ENCODE measurements at places on chromosomes 3 and 15. TPM values are rescaled to one million over a fixed set of nuclear protein-coding genes. Genes with fewer than 3 reads are reported as not detected.

GRCh38 chr3:195447201-195447600 is 4.4 kb upstream of the ACAP2 start:
- no peak for DNase-seq

- DNase-seq = no peak
These were observed 102.8 kb downstream of the PEX5L start for GRCh38 chr3:179933914-179934313.

The ATP2B2 gene
- total RNA-seq = not detected

DNA sequence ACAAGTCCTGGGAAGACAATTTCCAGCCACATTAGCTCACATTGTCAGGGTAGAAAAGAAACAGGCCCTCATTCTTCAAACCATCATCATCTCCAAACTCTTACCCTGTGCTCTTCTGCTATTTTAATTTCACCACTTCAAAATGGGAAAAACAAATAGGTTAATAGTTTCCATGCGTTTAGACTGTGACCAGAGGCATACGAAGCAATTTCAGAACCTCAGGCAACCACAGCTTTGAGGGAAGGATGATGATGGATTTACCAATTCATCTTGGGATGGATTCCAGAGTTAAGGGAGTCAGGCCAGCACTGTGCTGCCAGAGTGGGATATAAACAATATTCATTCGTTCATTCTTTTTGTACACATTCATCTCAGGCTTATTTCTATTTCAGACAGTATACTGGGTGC is 307.8 kb upstream of the TPRG1 start:
- no peak for DNase-seq

The SH2D7 gene
- not detected for total RNA-seq

The ALDH1A3 gene
- 27.1 TPM for total RNA-seq

DNA sequence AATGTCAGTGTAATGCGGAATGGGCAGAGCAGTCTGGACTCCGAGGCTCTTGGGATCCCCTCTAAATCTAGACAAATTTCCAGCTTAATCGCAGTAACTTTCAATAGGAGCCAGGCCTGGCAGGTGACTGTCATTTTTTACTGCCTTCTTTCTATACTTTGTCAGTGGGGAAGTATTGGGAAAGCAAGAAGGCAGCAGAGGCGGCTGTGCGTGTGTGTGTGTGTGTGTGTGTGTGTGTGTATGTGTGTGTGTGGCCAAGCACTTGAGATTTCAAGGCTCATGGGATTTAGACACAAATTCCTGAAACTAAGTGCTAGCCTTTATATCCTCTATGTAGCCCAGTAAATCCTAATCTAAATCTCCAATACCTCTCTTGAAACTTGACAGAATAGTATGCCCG is 49.3 kb upstream of the ANKRD34C start:
- DNase-seq = no peak

The HTD2 gene
- 8.1 TPM for total RNA-seq

DNA sequence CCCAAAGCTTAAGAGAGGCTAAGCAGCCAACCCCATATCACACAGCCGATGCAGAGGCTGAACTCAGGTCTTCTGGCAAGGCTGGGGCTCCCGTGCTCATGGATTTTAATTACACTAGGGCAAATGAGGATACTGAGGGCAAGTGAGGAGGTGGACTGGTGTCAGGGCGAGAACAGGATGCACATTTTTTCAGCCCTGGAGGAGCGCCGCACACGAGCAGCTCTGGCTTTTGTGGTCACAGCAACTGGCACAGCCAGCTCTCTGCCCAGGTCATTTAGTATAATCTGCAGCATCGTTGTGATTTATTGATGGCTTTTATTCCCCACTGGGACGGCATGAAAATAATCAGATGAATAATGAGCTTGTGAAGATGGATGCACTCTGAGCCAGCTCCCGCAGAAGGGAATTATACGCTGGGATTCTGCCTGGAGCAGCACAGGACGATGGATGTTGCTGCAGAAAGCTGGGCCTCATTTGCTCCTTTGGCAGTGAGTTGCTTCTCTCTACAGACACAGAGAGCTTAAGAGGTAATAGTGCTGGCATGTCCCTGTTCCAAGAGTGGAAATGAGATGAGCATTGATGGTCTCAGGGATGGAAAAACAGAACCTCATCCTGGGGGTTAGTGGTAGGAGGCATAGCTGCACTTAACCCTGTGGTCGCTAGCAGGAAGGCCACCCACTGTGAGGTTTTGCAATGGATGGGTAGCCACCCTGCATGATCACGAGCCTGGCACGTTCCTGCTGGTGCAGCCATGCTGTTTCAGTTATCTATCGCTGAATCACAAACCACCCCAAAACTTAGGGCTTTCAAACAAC is 135.4 kb downstream of the UACA start:
- DNase-seq = no peak

DNA sequence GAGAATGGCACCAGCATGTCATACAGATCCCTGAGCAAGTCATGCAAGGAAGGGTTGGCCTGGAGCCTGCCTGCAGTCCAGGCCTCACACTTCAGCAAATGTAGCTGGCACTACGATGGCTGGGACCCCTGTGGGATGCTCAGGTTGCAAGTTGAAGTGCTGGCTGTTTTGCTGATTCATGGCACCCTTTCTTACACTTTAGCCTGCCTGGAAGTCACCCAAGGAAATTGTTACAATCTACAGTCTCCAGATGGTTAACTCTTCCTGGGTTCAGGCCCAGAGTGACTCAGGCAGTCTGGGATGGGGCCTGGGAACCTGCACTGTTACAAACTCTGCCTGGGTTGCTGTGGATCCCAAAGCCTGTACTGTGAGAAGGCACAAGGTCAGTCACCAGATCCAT is 91.0 kb upstream of the SLC6A11 start:
- DNase-seq = no peak

The FAM107A gene
- total RNA-seq = 74.4 TPM

GRCh38 chr3:134526319-134526718 is 40.5 kb downstream of the CEP63 start:
- DNase-seq = no peak

The CEMIP gene
- 0.53 TPM for total RNA-seq

- DNase-seq = no peak
These were observed 26.7 kb upstream of the TGM5 start for GRCh38 chr15:43293432-43293831.

The CACNA2D3 gene
- total RNA-seq = not detected

GRCh38 chr3:111650378-111651275 is 55.5 kb upstream of the ZBED2 start:
- no peak for DNase-seq

The OR5K3 gene
- not detected for total RNA-seq

DNA sequence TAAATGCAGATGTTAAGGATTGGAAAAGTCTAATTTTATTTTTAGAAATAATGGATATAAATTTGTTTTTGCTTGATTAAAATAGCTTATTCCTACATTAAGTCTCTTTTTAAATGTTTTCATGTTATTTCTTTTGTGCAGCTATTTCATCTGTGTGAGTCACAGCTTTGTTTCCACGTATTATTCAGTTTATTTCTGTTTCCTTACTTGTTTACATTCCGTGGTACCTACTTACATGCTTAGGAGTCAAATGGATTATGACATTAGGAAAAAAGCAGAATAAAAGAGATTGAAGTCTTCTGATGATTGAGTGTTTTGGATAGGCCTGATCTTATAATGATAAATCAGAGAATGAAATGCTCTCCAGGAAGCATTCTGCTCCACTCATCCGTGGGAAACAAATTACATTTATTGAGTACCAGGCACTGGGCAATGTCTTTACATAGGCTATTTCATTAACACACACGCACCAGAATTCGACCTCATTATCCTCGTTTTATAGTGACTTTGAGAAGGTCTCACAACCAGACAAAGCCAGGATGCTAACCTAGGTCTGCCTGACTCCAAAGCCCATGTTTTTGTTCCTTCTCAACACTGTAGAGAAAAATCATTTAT is 38.1 kb upstream of the RASA2 start:
- DNase-seq = no peak

- DNase-seq = no peak
These were observed 44.3 kb upstream of the POLR2M start for GRCh38 chr15:57662091-57662744.

- no peak for DNase-seq
These were observed 51.8 kb upstream of the NEDD4 start for GRCh38 chr15:56045068-56045748.

- no peak for DNase-seq
These were observed 1.5 kb upstream of the SNX22 start for GRCh38 chr15:64149893-64150578.

All from glomerular endothelial cell (primary cell).